ENCODE measurements at places on chromosomes 2 and 18. TPM values are rescaled to one million over a fixed set of nuclear protein-coding genes. Genes with fewer than 3 reads are reported as not detected.

Gene CXCR4
- total RNA-seq, result 9.6 TPM

DNA sequence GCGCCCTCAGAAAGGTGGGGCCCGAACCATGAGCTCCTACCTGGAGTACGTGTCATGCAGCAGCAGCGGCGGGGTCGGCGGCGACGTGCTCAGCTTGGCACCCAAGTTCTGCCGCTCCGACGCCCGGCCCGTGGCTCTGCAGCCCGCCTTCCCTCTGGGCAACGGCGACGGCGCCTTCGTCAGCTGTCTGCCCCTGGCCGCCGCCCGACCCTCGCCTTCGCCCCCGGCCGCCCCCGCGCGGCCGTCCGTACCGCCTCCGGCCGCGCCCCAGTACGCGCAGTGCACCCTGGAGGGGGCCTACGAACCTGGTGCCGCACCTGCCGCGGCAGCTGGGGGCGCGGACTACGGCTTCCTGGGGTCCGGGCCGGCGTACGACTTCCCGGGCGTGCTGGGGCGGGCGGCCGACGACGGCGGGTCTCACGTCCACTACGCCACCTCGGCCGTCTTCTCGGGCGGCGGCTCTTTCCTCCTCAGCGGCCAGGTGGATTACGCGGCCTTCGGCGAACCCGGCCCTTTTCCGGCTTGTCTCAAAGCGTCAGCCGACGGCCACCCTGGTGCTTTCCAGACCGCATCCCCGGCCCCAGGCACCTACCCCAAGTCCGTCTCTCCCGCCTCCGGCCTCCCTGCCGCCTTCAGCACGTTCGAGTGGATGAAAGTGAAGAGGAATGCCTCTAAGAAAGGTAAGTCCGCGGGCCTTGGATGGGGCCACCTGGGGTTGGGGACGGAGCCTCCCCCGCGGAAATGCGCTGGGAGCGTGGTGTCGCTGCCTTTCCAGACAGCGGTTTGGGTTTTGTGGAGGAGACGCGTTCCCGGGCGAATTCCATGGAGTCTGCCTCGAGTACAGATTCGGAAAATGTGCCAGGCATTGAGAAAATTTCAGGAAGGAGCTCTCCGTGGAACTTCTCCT is 559 bp downstream of the HOXD1 start:
- peak; percentile 43 for DNase-seq

- no peak for DNase-seq
Measured at GRCh38 chr18:50839996-50840395, 20.2 kb upstream of the MRO start.

- DNase-seq, result no peak
Measured at GRCh38 chr2:107502539-107502938, 324.2 kb upstream of the RGPD4 start.

Gene EPHA4
- 15.7 TPM for total RNA-seq

DNA sequence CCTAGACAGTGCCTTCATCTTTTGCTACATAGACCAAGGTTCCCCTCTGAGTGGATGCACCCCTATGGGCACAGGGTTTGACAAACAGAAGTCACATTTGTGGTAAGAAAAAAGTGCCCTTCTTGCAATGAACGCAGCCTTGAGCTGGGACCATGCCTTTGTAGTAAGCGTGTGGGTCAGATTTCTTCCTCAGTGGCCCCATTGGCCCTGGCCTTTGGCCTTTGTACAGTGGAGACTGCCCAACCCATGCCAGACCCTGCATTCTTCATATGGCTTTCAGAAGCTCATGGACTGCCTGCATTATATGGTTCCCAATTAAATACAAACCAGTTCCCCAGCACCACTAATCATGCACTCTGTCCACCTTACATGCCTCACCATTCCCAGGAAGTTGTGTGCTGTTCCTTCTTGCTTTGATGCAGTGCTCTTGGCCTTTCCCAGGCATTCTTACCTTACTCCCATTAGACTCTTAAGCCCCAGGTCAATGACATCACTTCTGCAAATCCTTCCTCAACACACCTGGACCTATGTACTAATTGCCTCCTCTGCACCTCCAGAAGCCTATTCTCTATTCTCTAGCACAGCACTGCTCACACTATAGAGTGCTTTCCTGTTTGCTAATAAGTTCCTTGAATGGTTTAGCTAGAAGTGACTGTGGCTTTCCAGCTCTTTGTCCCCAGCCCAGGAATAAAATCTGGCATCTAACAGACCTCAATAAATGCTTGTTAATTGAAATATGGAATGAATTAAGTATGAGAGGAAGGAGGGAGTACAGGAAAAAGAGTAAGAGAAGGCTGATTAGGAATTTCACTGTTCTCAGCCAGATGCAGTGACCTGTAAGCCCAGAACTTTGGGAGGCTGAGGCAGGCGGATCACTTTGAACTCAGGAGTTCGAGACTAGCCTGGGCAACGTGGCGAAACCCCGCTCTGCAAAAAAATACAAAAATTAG is 60.2 kb downstream of the TMEM247 start:
- no peak for DNase-seq

DNA sequence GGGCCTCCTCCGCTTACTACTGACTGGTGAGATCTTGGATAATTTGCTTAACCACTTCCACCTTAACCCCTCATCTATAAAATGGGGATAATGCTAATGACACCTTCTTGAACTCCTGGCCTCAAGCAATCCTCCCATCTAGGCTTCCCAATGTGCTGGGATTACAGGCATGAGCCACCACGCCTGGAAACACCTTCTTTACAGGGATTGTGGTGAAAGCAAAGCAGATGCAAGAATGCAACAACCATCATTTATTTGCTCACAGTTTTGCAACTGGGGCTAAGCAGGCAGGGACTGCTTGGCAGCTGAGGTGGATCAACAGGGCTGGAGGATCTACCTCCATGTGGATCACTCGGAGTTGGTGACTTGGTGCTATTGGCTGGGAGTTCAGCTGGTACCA is 76.2 kb upstream of the ZNF532 start:
- DNase-seq, result no peak

DNA sequence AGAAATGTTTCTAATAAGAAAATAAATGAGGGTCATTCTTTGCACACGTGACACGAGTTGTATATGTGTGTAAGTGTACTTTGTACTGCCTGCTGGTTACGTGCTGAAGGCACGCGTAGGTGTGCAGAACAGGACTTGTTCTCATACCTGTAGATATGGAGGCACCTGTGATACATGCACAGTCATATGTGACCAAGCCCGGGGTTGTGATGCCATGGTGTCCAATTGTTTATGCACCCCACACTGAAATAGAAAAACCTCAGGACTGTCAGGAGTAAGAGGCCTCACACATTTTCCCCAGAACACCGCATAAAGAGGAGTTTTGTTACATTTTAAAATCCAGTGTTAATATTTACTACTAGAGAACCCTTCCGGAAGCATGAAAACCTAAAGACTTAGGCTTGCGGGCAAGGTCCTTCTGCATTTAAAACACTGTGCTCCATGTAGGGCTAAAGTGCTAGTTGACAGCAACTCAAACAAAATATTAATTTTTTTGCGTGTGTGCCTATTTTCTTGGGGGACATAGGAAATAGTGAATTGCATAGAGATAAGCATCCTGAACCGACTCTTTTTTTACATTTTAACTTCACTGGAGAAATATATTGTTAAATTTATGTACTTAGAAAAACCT is 9.3 kb downstream of the TSHZ1 start:
- peak; percentile 35 for DNase-seq

Gene EGR4
- total RNA-seq, result not detected

DNA sequence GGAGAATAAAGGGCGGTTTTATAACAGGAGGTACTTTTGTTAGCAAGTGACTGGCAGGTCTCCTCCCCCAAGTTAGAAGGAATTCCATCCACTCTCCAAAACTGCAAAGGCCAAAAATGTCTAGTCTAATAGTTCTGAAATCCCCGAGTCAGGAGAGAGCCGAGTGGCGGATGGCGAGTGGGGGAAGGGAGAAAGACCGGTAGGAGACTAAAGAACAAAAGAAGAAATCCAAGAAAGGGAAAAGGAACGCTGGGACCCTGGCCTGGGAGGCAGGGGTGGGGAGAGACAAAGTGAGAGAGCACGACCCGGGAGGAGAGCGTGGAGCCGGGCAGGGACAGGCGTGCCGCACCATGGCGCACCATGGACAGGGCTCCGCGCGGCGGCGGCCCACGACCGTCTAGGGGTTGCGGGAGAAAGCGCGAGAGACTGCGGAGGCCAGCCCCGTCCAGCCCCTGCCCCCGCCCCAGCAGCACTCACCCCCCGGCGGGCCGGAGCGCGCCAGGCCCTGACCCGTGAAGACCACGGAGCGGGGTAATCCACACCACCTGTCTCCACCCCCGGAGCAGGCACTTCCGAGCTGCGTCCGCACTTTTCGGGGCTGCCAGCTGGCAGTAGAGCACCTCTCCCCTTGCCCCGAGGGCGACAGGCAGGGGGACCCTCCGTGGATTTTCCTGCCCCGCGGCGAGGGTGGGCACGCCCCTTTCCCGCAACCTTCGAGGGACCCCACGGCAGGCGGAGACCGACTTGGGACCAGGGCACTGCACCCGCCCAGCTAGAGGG is 1.6 kb downstream of the CDH2 start:
- DNase-seq, result no peak

GRCh38 chr2:124884315-124884714 is 859.2 kb downstream of the CNTNAP5 start:
- no peak for DNase-seq

Gene RAD51AP2
- total RNA-seq, result not detected

Gene LRRC30
- total RNA-seq, result not detected

Gene MC5R
- total RNA-seq, result not detected

GRCh38 chr2:105977807-105978206 is 216.3 kb downstream of the UXS1 start:
- DNase-seq, result no peak

- DNase-seq, result no peak
Measured at GRCh38 chr18:10898417-10898974, 250.9 kb downstream of the PIEZO2 start.

Gene SIX3
- total RNA-seq, result not detected

- DNase-seq, result no peak
Measured at GRCh38 chr2:52429740-52430139, 1337.9 kb upstream of the CHAC2 start.

Gene SERPINB2
- not detected for total RNA-seq

GRCh38 chr2:71675296-71675695 is 221.9 kb downstream of the DYSF start:
- DNase-seq, result peak; percentile 83

GRCh38 chr2:72745679-72746368 is 80.0 kb downstream of the EXOC6B start:
- DNase-seq, result no peak

DNA sequence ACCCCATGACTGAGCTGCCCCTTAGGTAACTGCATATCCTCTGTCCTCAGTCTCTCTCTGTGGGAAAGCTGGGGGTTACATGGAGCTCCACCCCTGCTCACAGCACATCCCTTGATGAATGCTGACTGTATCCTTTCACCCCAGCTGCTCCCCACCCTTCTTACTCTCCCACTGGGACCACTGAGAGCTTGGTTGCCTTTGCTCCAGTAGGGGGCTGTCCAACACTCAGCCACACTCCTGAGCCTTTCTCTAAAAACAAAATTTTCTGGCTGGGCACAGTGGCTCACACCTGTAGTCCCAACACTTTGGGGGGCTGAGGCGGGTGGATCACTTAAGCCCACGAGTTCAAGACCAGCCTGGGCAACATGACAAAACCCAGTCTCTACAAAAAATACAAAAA is 89.2 kb upstream of the MSH2 start:
- no peak for DNase-seq

DNA sequence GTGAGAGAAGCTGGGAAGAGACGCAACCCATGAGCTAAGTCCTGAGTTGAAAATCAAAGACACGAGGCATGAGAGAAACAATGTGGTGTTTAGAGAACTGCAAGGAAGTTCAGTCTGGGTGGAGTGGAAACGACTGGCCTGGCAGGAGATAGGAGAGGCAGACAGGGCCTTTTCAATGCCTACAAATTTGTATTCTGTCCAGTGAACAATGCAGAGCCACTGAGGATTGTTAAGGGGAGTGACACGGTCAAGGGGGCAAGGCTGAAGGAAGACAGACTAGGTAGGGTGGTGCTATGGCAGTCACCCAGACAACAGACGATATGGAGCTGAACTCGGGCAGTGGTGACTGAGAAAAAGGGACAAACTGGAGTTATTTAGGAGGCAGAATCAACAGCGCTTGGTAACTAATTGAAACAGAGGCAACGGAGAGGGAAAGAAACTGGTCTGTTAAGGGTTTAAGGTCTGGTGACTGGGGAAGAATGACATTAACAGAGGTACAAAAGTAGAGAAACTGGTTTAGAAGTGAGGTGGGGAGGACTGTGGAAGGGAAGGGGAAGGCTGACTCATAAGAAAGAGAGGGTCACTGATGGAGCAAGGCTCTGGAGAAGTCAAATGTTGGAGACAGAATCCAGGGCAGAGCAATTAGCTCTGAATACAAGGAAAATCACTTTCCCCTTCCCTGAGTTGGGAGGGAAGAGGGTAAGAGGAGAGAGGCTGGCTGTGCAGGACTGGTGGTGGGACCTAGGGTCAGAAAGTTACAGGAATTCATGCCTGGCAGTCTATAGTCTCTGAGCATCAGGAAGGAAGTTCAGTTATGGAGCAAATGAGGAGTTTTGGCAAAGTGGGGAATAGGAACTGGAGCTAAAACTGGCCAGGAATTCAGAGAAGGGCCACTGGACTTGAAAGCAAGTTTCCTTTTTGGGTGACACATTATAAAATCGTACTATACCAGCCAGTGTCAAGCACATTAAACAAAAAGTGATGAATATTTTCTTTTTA is 63.4 kb upstream of the CHRNA1 start:
- DNase-seq, result no peak

Gene EML6
- 4.1 TPM for total RNA-seq

Gene RFX8
- not detected for total RNA-seq

Gene GAL3ST2
- total RNA-seq, result 50.8 TPM

DNA sequence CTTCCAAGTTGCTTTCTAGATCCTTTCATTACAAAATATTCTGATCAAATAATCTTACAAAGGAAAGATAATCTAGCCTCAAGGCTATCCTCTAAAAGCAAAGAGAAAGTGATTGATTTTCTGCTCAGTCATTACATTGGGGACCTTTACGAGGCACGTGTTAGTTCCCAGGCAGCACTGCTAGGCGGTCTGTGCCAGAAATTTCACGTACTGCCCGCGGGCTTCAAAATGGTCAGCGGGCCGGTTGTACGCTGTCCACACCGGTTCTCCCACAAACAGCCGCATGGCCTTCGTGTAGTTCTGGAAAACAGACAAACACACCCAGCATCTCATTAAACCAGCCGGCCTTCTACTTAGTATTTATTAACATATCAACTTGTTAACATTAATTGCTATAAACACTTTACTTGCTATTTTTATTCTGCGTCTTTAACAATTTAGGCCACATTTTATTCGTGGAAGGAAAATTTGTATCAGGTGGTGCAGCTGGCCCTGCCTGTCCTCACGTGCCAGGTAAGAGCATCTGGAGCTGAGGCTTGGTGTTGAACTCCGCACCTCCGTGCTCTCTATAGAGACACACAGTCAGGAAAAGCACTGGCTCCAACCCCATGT is 20.4 kb downstream of the ADI1 start:
- DNase-seq, result no peak

DNA sequence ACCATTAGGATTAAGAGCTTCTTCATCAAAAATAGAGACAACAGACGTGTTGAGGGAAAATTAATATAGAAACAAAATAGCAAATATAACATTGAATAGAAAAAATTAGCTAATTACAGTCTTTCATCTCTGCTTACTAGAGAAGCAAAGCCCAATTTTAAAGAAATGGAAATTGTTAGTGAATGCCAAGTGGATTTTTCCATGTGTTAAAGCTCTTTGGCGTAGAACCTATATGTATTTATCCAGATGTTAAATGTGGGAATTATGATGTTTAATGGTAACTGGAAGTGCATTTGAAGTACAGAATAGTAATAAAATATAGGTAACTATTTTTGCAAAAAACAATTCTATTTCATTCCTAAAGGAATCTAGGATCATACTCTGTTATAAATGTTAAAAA is 212.0 kb upstream of the COL3A1 start:
- DNase-seq, result no peak

Gene PROKR1
- total RNA-seq, result 0.16 TPM

- no peak for DNase-seq
Measured at GRCh38 chr2:8849327-8849726, 11.9 kb upstream of the KIDINS220 start.

Measured in transverse colon (tissue), 4 donors.